Fibroblast of lung (primary cell): ENCODE measurements at places on chromosomes 16 and 17. TPM values are rescaled to one million over a fixed set of nuclear protein-coding genes. Genes with fewer than 3 reads are reported as not detected.

Gene RAMP2
- 0.17 and 0.45 TPM in 2 replicates for polyA plus RNA-seq

DNA sequence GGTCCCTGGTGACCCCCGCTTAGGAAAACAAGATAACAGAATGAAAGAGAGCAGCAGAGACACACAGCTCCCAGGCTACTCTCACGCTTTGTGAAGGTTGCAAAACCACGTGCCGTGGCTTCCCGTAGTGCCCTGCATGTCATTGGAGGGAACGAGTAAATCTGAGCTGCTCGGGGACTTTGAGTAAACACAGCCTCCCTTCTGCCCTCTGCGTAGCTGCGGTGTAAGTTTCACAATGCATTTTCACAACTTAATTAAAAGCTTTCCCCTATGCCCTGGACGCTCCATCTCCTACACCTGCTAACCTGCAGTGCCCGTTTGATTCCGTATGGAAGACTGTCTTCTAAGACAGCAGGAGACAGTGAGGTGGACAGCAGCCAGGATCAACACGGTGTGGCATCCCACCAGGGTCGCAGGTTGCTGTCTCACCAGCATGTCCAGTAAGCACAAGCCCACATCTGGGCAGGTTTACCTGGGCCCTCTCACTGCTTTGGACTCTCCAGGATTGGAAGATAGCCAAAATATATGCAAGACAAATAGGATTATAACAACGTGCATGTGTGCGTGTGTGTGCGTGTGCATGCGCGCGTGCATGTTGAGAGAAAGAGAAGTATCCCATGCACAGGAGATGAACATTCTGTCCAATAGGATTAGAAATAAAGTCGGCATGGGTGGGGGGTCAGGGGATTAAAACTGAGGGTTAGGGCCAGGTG, 116.4 kb upstream of the RCVRN start:
- no peak for DNase-seq

- DNase-seq = no peak
Observed at GRCh38 chr16:23996258-23996955, 160.6 kb downstream of the PRKCB start.

Gene HASPIN
- 1.5 and 4.9 TPM in 2 replicates for polyA plus RNA-seq

Gene FBXW10
- 0.03 TPM in 1 of 2 replicates, not detected in the other for polyA plus RNA-seq

GRCh38 chr17:17767154-17767869, 69.5 kb downstream of the SREBF1 start:
- peak; percentile 72 for DNase-seq

DNA sequence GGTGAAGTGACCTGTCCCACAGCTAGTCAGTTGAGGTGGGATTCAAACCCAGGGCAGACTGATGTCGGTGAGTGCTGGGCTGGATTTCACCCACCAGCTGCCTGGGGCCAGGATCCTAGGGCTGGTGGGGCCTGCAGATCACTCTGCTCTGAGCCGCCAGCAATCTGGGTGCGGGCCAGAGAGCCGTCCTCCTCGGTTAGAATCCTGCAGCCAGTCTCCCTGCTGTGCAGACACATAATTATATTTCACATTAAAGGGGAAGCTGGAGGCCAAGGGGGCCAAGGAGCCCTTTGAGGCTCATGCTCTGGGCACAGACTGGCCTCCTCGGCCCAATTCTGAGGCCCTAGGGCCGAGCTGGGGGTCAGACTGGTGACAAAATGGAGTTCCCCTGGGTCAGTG, 996 bp upstream of the KCNJ12 start:
- no peak for DNase-seq

Gene KRTAP4-1
- not detected in 2 replicates for polyA plus RNA-seq

GRCh38 chr16:68873635-68874471, 30.5 kb downstream of the TANGO6 start:
- DNase-seq = no peak

DNA sequence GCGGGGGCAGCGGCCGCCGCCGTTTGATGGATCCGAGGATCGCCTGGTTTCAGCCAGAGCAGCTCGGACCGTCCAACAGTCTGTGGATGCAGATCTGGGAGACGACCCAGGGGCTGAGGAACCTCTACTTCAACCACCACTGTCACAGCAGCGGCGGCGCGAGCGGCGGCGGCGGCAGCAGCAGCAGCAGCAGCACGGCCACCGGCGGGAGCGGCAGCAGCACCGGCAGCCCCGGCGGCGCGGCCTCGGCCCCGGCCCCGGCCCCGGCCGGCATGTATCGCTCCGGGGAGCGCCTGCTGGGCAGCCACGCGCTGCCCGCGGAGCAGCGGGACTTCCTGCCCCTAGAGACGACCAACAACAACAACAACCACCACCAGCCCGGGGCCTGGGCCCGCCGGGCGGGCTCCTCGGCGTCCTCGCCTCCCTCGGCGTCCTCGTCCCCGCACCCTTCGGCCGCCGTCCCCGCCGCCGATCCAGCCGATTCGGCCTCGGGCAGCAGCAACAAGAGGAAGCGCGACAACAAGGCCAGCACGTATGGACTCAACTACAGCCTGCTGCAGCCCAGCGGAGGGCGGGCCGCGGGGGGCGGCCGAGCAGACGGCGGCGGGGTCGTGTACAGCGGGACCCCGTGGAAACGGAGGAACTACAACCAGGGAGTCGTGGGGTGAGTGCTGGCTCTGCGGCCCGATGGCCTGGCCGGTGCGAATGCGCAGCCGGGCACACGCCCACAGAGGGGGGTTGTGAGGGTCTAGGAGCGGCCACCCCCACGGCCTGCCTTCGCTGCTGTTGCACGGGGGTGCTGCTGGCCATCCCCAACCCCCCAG, 702 bp downstream of the TENT4B start:
- DNase-seq = no peak

Gene TSNAXIP1
- 0.30 and 0.45 TPM in 2 replicates for polyA plus RNA-seq

Gene AMZ2
- 85.9 and 105 TPM in 2 replicates for polyA plus RNA-seq

GRCh38 chr17:15740570-15741120, 8.6 kb downstream of the TBC1D26 start:
- DNase-seq = no peak

GRCh38 chr16:70565053-70565452, 41.4 kb downstream of the SF3B3 start:
- DNase-seq = no peak

GRCh38 chr17:38554430-38555350, 51.1 kb downstream of the SRCIN1 start:
- peak; percentile 61 for DNase-seq

DNA sequence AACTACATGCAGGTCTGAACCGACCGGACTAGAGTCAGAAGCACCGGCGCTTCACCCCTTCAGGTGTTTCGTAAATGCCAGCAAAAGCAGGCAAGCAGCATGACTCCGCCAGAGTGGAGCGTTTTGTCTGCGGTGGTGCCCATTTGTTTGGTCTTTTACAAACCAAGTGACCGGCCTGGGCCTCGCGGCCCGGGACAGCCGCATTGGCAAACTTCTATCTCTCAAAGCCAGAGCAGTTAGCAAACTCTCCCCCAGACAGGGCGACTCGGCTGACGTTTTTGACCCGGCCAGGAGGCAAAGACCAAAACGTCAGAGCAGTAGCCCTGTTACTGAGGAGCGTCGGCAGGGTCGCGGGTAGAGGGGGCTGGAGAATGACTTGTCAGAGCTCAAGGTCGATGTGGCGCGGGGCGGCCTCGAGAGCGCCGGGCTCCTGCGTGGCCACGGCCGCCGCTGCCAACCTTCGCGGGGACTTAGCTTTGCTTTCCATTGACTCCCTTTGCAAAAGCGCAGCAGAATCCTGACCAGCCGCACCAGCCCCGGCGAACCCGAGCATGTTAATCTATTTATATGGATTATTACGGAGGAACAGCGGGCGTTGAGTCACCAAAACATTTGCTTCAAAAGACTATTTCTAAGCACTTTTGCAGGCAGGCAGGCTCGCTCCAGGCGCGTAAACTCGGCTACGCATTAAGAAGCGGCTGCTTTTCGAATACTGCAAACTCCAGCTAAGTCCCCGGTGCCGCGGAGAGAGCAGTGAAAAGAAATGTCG, 763 bp upstream of the SOX9 start:
- DNase-seq = peak; percentile 90

- DNase-seq = no peak
Observed at GRCh38 chr17:65886315-65887245, 305.4 kb downstream of the CEP112 start.

DNA sequence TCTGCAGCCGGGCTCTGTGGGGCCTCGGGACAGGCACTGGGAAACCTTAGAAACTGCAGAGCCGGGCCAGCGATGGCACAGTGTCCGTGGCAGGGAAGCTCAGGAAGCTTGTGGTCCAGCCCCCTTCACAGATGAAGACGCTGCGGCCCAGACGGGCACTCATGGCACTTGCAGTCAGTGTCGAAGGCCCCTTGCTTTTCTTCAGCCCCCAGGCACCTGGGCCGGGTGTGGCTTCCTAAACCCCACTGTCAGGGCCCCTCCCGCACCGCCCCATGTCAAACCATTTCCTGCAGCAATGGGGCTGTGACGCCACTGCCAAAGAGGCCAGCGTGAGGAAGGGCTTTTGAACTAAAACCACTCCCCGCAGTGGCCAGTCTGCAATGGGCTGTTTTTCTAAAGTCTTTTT, 164.0 kb downstream of the LAT start:
- no peak for DNase-seq

Gene STAC2
- polyA plus RNA-seq = 0.01 TPM in 1 of 2 replicates, not detected in the other

DNA sequence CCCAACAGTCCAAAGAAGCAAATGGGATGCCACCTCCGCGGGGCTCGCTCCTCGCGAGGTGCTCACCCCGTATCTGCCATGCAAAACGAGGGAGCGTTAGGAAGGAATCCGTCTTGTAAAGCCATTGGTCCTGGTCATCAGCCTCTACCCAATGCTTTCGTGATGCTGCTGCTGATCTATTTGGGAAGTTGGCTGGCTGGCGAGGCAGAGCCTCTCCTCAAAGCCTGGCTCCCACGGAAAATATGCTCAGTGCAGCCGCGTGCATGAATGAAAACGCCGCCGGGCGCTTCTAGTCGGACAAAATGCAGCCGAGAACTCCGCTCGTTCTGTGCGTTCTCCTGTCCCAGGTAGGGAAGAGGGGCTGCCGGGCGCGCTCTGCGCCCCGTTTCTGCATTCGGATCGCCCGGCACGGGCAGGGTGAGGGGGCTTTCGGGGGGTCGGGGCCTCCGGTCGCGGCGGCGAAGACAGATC, at the start of gene CDH13:
Gene CDH13 (plus strand): TSS at position 179 of the 471 bp plus-strand sequence.
- peak; percentile 63 for DNase-seq

Gene KCNJ12
- 0.09 and 0.69 TPM in 2 replicates for polyA plus RNA-seq

Gene CES1
- 3.0 and 15.0 TPM in 2 replicates for polyA plus RNA-seq

DNA sequence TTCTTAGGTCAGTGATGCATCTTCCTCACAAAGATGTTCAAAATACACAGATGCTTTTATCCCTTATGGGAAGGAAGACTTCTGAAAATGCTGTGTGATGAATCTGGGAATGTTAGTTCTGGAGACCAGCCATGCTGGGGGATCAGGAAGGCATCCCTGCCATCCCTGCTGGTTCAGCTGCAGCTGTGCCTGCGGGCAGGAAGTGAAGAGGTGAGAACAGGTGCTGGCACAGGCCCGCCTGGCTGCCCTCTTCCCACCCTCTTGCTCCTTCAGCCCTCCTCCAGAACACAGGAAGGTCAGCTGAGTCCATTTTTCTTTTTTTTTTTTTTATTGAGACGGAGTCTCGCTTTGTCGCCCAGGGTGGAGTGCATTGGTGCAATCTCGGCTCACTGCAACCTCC, 15.2 kb downstream of the RAB11FIP3 start:
- no peak for DNase-seq

DNA sequence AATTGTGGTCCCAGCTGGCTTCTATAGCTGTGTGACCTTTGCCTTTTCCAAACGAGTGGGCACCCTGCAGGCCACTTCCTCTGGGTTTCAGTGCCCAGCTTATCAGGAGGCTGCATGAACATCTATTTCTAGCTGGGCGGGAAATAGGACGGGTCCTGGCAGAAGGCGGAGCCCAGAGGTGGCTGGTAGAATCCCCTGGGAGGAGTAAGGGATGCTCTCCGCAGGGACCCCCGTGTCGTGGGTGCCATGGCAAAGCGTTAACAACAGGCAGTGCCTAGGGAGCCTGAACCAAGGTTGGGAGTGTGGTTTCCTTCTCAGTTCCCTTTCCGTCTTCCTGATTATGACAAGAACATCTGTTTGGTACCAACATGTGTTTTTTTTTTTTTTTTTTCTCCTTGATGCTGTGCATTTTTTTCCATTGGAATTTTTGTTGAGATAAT, 58.2 kb downstream of the PLCG2 start:
- DNase-seq = no peak

Gene ACSM2A
- not detected in 2 replicates for polyA plus RNA-seq

DNA sequence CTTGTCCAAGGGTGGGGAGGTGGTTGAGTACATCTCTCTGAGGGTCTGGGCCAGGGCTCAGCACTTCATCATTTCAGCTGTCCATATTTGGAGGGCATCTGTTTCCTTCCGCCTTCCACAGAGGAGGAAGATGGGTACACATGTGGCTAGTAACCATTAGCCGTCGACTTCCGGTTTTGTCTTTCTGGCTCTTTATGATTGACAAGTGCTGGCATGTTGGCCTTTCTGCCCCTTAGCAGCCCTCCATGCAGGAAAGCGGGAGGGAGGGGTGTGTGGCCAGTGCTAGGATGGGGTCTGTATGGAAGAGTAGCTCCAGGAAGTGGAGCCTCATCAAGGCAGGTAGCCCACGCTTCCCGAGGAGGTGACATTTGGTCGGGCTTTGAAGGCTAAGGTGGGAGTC, 69.6 kb downstream of the RAI1 start:
- DNase-seq = no peak

GRCh38 chr17:187130-187529, 5.7 kb upstream of the DOC2B start:
- DNase-seq = no peak

- DNase-seq = no peak
Observed at GRCh38 chr17:76360461-76360860, 6.7 kb upstream of the PRPSAP1 start.

DNA sequence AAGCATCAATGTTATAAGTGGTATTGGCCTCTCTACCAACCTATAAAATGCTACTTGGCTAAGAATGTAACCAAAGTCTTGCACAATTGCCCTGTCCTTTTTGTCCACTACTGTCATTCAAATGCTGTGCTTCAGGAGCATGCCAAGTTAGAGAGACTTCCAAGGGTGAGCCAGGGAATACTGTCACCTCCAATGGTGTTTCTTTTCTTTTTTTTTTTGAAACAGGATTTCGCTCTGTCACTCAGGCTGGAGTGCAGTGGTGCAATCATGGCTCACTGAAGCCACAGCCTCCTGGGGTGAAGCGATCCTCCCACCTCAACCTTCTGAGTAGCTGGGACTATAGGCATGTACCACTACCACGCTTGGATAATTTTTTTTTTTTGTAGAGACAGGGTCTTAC, 43.7 kb upstream of the ERN1 start:
- no peak for DNase-seq

DNA sequence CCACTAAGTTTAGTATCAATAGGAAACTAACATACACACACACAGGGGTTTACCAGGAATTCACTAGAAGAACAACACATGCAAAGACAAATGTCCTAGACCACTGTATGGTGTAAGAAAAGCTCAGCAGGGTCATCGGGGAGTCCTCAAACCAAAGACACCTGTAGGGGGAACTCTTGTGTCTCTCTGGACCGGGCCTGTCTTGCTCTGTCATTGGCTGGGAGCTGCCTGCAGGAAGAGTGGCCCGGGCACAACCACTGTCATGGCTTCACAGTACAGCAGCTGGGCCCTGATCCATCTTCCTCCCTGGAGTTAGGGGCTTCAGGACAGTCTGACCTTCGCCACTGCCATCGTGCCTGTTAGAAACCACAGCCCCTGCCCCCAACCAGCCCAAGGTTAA, 263.6 kb upstream of the DYNLRB2 start:
- DNase-seq = no peak
